ENCODE measurements at places on chromosomes 2 and 18. TPM values are rescaled to one million over a fixed set of nuclear protein-coding genes. Genes with fewer than 3 reads are reported as not detected.

Gene XPO1
- 150 TPM for polyA plus RNA-seq

Gene ANKRD29
- 5.1 TPM for polyA plus RNA-seq

Gene DUSP2
- 3.6 TPM for polyA plus RNA-seq

- no peak for DNase-seq
Measured at GRCh38 chr2:197813093-197813787, 8.8 kb downstream of the PLCL1 start.

Gene CFAP65
- polyA plus RNA-seq, result not detected

DNA sequence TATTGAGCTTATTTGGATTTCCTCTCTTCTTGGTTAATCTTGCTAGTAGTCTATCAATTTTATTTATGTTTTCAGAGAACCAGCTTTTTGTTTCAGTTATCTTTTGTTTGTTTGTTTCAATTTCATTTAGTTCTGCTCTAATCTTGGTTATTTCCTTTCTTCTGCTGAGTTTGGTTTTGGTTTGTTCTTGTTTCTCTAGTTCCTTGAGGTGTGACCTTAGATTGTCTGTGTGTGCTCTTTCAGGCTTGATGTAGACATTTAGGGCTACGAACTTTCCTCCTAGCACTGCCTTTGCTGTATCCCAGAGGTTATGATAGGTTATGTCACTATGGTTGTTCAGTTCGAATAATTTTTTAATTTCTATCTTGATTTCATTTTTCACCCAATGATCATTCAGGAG lies 141.6 kb downstream of the ZNF236 start:
- DNase-seq, result no peak

Gene POLR1A
- 19.3 TPM for polyA plus RNA-seq

Gene DES
- 5,382 TPM for polyA plus RNA-seq

DNA sequence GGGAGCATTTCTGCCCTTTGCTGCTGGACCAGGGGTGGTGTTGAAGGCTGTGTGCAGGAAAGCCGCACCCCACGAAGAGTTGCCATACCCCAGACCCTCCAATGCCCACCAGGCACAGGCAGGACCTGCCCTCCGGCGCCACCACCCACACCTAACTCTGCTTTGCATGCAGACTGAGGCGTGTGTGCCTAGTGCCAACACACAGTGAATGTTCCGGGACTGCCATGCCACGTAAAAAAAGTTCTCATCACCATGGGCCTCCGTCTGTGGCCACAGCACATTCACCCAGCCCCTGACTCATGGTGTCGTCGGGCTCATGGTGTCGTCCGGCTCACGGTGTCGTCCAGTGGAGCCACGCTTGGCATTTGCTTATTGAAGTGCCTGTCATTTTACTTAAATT lies 184.9 kb upstream of the RAB6C start:
- DNase-seq, result no peak

DNA sequence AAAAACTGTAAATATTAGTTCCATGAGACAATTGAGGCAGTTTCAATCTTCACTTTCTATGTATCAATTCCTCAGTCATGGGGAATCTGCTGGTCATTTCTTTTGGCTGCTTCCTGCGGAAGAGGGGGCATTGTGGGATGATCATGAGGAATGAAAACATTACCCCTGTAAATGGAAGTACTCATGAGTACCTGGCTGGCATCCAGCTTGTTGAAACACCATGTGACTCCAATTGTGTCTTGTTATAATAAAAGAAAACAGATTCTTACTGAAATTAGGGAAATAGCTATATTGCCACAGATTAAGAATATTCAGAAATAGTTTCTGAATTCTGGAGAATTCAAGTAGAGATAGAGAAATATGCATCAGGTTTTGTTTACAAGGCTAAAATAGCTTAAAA lies 41.6 kb upstream of the GPR39 start:
- DNase-seq, result no peak

- DNase-seq, result no peak
Measured at GRCh38 chr2:181846399-181847197, 44.9 kb upstream of the ITPRID2 start.

Gene TRIM43
- polyA plus RNA-seq, result not detected

GRCh38 chr2:240960971-240961876 lies 37.2 kb upstream of the SNED1 start:
- peak; percentile 41 for DNase-seq

Gene LAMA1
- 1.2 TPM for polyA plus RNA-seq

Gene SP100
- polyA plus RNA-seq, result 19.5 TPM

GRCh38 chr2:237652854-237653253 lies 25.5 kb downstream of the LRRFIP1 start:
- no peak for DNase-seq

GRCh38 chr2:120148669-120149068 lies 74.5 kb downstream of the TMEM185B start:
- no peak for DNase-seq

GRCh38 chr18:12359515-12359927 lies 17.5 kb downstream of the AFG3L2 start:
- DNase-seq, result no peak

DNA sequence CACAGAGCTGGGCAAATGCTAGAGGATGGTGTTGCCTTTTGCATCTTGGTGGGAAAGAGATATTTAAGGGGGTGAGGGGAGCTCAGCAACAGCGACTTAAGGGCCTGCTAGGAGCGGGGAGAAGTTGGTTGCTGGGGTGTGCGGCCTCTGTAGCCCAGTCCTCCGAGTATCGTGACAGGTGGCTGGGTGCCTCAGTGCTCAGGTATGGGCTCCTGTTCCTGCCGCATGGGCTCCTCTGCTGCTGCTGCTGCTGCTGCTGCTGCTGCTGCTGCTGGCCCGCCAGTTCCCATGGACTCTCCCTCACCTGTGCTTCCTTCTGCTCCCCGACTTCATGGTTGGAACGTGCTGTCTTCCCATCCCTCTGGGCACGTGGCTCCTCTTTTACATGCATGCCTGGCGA lies 22.0 kb downstream of the AGAP1 start:
- no peak for DNase-seq

Gene C2orf66
- polyA plus RNA-seq, result 0.23 TPM

- no peak for DNase-seq
Measured at GRCh38 chr2:26316041-26316440, 29.9 kb upstream of the SELENOI start.

All from hindlimb muscle (tissue), 1 donor.